Renal cortex interstitium (tissue), 15 donors: ENCODE measurements at places on chromosomes 2 and 18. TPM values are rescaled to one million over a fixed set of nuclear protein-coding genes. Genes with fewer than 3 reads are reported as not detected.
A peak's percentile ranks its signal among the peaks of the same experiment; 100 is the strongest.

DNA sequence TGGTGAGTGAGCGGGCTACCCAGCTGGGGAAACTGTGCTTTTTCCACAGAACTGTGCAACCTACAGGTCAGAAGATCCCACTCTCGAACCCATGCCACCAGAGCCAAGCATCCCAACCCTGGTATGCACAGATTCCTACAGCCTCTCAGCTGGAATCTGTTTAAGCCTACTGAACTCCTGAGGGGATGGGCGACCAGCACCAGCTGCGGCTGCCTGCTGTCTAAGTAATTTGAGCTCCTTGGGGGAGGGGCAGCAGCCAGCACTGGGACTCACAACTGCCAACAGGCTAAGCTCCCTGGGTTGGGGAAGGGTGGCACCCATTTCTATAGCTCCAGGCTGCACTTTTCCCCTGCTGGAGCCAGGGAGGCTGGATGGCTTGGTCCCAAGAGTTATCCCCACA lies 11.8 kb downstream of the CYP27C1 start:
- DNase-seq, result no peak

GRCh38 chr2:12381543-12382325 lies 335.0 kb upstream of the TRIB2 start:
- DNase-seq, result no peak

- DNase-seq, result no peak
Observed at GRCh38 chr2:184444217-184444616, 154.1 kb upstream of the ZNF804A start.

GRCh38 chr2:222859786-222860612 lies 837 bp upstream of the ACSL3 start:
- DNase-seq, result peak; percentile 27

DNA sequence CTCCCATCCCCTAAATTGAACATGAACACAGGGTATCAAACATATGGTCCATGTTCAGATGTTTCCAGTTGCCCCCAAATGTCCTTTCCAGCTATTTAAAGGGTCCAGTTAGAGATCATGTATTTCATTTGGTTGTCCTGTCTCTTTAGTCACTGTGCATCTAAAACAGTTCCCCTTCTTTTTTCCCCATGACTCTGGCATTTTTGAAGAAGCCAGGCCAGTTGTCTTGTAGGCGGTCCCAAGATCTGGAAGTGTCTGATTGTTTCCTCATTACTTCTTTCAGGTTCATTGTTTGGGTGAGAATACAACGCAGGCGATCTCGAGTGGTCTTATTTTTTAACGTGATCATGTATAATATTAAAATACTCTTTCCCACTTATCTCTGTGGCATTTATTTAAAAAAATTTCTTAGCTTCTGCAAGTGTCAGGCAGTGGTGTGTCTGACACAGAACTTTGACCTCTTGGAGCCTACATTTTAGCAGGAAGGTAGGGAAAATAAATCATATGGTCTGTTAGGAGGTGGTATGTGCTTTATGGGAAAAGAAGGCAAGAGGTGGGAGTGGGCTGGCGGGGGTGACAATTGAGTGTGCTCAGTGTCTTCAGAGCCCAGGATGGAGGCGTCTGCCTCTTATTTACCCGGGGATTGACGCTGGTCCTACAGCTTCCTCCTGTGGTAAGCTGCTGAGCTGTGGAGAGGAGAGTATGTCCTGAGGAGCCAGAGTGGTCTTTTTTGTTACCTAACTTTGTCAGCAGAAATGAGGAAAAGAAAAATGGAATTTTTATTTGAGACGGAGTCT lies 8.1 kb downstream of the RAB31 start:
- DNase-seq, result no peak

GRCh38 chr2:199775267-199775666 lies 75.7 kb downstream of the FTCDNL1 start:
- DNase-seq, result no peak

- no peak for DNase-seq
Observed at GRCh38 chr2:3423492-3424170, 44.1 kb downstream of the TRAPPC12 start.

- no peak for DNase-seq
Observed at GRCh38 chr2:88179228-88179679, 9.1 kb downstream of the THNSL2 start.

- DNase-seq, result no peak
Observed at GRCh38 chr18:9404565-9405060, 70.0 kb downstream of the TWSG1 start.

- no peak for DNase-seq
Observed at GRCh38 chr2:121200419-121201315, 84.3 kb downstream of the TFCP2L1 start.

- no peak for DNase-seq
Observed at GRCh38 chr2:119788752-119789151, 29.0 kb downstream of the PTPN4 start.

DNA sequence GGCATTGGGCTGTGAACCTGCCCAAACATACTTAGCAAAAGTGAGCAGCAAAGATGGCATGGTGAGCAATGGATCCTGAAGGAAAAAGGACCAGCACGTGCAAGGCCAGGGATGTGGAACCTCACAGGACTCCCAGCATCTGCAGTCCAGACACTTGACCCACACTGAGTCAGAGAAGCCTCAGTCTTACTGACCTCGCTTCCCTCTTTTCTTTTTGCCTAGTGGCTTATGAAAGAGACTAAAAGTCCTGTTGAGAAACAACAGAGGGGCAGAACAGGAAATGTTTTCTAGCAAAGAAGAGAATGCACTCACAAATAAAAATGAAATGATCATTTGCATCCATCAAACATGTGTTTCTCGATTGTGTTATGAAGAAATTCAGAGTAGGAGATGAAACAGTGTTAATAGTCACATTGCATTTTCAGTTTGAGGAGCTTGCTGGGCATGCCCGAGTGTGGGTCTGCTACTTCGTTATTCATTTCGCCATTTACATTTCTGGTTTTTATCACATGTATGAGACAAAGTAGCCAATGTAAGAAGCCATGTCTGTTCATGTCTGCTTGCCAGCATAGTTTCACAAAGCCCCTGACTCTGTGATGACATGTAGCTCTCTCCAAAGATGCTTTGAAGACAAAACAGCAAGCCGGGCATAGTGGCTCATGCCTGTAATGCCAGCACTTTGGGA lies 118.4 kb downstream of the INO80D start:
- no peak for DNase-seq

DNA sequence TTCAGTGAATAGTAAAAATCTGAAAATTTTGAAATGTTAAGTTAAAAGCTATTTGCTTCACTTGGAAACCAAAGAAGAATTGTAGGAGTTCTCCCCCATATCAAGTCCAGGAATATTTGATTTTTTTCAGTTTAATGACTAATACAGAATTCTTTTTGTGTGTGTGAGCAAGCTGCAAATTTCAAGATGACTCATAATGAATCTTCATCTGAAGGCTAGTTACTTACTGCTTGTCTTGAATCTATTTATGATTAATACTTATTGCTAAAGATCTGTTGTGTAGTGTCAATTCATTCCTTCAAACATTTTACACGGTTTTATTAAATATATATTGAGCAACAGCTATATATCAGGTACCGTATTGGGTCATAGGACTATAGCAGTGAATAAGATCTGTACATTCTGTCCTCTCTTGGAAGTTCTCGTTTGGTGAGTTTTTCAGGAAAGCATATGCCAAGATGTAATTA lies 47.8 kb upstream of the CAVIN2 start:
- no peak for DNase-seq

DNA sequence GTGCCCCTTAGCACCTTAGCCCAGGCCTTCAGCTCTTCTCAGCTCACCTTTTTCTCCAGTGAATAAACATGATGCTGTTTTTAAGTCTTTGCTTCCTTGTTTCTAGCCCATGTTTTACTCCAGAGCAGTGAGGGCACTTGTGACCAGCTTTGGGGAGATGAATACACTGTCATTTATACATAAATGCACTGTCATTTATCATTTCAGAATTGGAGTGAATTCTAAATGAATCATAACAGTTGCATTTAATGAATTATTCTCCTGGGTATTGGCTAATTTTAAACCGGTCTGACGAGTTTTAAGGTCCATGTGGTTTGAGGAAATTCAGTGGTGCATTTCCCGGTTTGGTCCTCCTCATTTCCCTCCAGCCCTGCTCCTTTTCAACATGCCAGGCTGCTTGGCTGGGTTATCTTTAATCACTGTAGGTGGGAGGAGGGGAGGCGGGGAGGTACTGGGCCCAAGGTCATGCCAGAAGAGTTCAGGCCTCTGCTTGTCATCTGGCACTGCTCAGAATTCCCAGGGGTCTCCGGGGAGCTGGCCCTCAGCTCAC lies 23.9 kb downstream of the PRKCE start:
- DNase-seq, result peak; percentile 71

DNA sequence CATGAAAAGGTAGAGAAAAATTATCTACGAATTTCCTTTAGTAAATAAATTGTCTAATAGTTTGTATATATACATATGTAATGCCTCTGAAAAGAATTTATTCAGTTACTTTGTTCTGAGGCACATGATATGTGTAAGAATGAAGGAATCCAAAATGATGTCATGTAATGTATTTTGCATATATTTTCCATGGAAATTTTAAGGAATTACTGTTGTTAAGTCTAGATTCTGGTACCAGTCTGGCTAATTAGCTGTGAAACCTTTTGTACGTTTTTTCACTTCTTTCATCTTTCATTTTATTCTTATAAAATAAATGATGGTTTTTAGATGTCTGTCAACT lies 12.3 kb downstream of the YIPF4 start:
- no peak for DNase-seq

GRCh38 chr2:205785507-205786260 lies 103.4 kb downstream of the NRP2 start:
- no peak for DNase-seq

- DNase-seq, result no peak
Observed at GRCh38 chr2:67145851-67146250, 251.3 kb upstream of the ETAA1 start.

GRCh38 chr2:38610851-38611801 lies 8.4 kb upstream of the HNRNPLL start:
- no peak for DNase-seq

GRCh38 chr2:2827761-2828221 lies 496.7 kb upstream of the MYT1L start:
- no peak for DNase-seq

DNA sequence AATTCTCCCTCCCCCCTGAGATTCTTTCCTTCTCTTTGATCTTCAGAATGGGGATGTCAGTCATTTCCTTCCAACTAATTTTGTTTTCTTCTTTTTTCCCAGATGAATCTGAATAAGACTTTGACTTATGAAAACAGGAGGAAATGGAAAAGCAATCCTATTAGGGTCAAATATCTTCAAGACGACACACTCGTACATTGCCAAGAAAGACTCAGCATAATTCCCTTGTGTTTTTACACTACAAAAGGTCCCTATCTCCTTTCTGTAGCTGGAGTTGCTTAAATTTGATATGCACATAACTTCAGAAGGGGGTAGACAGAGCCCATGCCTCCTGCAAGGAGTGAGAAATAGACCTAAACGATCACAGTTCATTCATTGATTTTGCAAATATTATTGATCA lies 230.3 kb upstream of the RBBP8 start:
- no peak for DNase-seq

DNA sequence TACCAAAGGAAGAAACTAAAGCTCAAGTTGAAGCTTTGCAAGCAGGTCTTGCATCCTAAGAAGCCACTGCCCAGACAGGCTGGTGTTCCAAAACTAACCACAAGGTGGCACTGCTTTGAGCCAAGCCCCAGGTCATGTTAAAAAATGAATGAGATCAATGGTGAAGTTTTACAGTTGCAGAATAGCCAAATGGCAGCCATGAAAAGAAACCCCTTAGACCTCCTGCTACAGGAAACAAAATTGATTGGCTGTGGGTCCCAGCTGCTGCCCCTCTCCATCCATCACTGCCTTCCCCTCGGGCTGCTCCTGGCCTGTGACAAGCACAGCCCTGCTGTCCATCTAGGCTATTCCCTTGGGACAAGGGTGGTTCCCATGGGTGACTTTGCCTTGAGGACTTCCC lies 20.7 kb upstream of the MREG start:
- DNase-seq, result peak; percentile 68

- DNase-seq, result no peak
Observed at GRCh38 chr18:76621782-76622495, 126.9 kb upstream of the ZNF516 start.

DNA sequence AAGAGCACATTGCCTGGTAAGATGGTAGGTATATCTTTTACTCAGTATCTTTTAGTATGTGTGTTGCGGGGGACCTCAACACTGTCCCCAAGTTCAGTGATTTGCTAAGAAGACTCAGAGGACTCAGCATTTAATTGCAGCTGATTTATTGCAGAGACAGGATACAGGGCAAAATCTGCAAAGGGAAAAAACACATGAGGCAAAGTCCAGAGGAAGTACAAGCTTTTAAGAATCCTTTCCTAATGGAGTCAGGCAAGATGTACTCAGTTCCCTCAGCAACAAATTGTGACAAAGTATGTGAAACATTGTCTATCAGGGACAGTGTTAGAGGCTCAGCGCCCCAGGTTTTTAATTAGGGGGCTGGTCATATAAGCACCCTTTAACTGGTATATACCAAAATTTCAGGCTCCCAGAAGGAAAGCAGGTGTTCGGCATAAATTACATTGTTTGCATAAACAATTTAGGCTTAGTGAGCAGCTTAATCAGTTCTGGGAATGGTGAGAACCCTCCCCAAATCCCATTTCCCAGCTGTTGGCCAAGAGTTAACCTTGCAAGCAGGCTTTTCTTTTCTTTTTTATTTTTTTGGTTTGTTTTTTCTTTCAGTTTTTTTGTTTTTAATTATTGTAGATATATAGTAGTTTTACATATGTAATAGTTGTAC lies 41.7 kb downstream of the RAB3GAP1 start:
- DNase-seq, result peak; percentile 2

DNA sequence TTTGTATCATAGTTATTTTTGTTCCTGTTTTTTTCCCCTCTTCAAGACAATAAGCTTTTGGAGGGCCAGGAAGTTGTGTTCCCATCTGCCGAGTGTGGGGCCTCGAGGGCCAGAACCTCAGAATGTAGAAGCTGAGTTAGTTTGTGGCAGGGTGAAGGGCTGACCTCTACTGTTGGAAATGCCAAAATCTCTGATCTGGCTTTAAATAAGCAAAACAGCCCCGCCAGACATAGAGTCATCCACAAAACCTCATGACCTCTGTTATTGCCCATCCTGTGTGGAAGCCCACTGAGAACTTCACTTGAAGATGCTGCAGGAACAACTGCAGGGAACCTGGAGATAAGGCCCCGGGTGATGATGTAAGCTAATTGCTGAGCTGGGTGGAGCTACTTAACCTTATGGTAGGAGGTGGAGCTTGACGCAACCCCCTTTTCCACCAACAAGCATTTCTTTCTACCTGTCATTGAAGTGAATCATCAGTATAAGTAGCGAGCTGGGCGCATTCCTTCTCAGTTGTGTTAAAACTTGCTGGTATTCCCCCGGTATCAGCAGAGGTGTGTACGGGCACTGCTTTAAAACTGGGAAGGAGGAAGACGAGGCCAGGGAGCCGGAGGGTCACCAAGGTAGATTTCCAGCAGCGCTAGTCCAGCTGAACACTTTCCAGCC lies 177.2 kb downstream of the NEDD4L start:
- no peak for DNase-seq

Gene LOXHD1
- polyA plus RNA-seq, result 0.53 TPM

Gene CYP26B1
- 32.2 TPM for polyA plus RNA-seq

Gene IL1F10
- not detected for polyA plus RNA-seq

Gene LTBP1
- 82.8 TPM for polyA plus RNA-seq

Gene CNGA3
- polyA plus RNA-seq, result not detected

Gene SKOR2
- polyA plus RNA-seq, result not detected

Gene ASB18
- polyA plus RNA-seq, result not detected

Gene ALPI
- 0.06 TPM for polyA plus RNA-seq

Gene CCDC68
- polyA plus RNA-seq, result 12.8 TPM

Gene REEP1
- 3.5 TPM for polyA plus RNA-seq

Gene ZNF519
- polyA plus RNA-seq, result 10.7 TPM

Gene ERBB4
- 42.3 TPM for polyA plus RNA-seq

Gene CAPG
- polyA plus RNA-seq, result 95.5 TPM

Gene AKAIN1
- not detected for polyA plus RNA-seq
